ENCODE measurements at places on chromosomes 16 and 17. TPM values are rescaled to one million over a fixed set of nuclear protein-coding genes. Genes with fewer than 3 reads are reported as not detected.

CENPT gene
- 26.3 TPM for total RNA-seq

CLDN7 gene
- 2.6 TPM for total RNA-seq

OR3A3 gene
- total RNA-seq, result not detected

SUMO2 gene
- total RNA-seq, result 425 TPM

RASL10B gene
- total RNA-seq, result 0.18 TPM

MYOCD gene
- total RNA-seq, result 0.41 TPM

CFAP20 gene
- 53.1 TPM for total RNA-seq

LGALS9C gene
- total RNA-seq, result not detected

FADS6 gene
- total RNA-seq, result 0.03 TPM

DNAAF8 gene
- total RNA-seq, result 0.94 TPM

ELOB gene
- 531 TPM for total RNA-seq

TELO2 gene
- total RNA-seq, result 37.9 TPM

NSMCE1 gene
- 61.1 TPM for total RNA-seq

CMTM2 gene
- total RNA-seq, result not detected

CBFA2T3 gene
- total RNA-seq, result 1.5 TPM

HES7 gene
- 3.6 TPM for total RNA-seq

CDRT15L2 gene
- total RNA-seq, result not detected

TPSB2 gene
- total RNA-seq, result not detected

G6PC1 gene
- not detected for total RNA-seq

SETD6 gene
- total RNA-seq, result 14.3 TPM

OSGIN1 gene
- total RNA-seq, result 12.8 TPM

CLDN9 gene
- total RNA-seq, result 0.43 TPM

ZP2 gene
- total RNA-seq, result not detected

TNFRSF13B gene
- total RNA-seq, result not detected

STH gene
- not detected for total RNA-seq

CDR2L gene
- total RNA-seq, result 61.8 TPM

LUC7L3 gene
- 104 TPM for total RNA-seq

TP53TG3F gene
- total RNA-seq, result 0.06 TPM

IGFBP4 gene
- total RNA-seq, result 2,322 TPM

CCNF gene
- total RNA-seq, result 24.8 TPM

TLCD2 gene
- total RNA-seq, result 1.5 TPM

HOXB1 gene
- total RNA-seq, result not detected

HYDIN gene
- 0.32 TPM for total RNA-seq

C1QTNF1 gene
- 60.4 TPM for total RNA-seq

NPIPA5 gene
- 4.8 TPM for total RNA-seq

GP1BA gene
- not detected for total RNA-seq

ZDHHC1 gene
- 5.5 TPM for total RNA-seq

MT1A gene
- total RNA-seq, result 30.3 TPM

P2RX1 gene
- total RNA-seq, result not detected

PPL gene
- total RNA-seq, result 4.2 TPM

CACNG1 gene
- total RNA-seq, result 0.07 TPM
